ENCODE measurements at places on chromosomes 1 and 21. TPM values are rescaled to one million over a fixed set of nuclear protein-coding genes. Genes with fewer than 3 reads are reported as not detected.

KRTAP10-6 gene
- not detected for total RNA-seq

INAVA gene
- under 0.01 TPM for total RNA-seq

GJC2 gene
- total RNA-seq, result 1.2 TPM

HSD3B1 gene
- total RNA-seq, result not detected

OLIG2 gene
- total RNA-seq, result not detected

ASCL5 gene
- not detected for total RNA-seq

CR1L gene
- total RNA-seq, result not detected

HES3 gene
- not detected for total RNA-seq

LENEP gene
- 0.18 TPM for total RNA-seq

AMY1A gene
- not detected for total RNA-seq

AMPD1 gene
- total RNA-seq, result not detected

SYDE2 gene
- total RNA-seq, result 2.4 TPM

COL24A1 gene
- total RNA-seq, result 0.09 TPM

HENMT1 gene
- total RNA-seq, result 1.8 TPM

HPCA gene
- not detected for total RNA-seq

TGFBR3 gene
- total RNA-seq, result 7.3 TPM

GNPAT gene
- 54.3 TPM for total RNA-seq

PTPN22 gene
- total RNA-seq, result 3.7 TPM

KCNK1 gene
- 0.45 TPM for total RNA-seq

SH2D1B gene
- not detected for total RNA-seq

FOXO6 gene
- total RNA-seq, result 0.18 TPM

GBP7 gene
- not detected for total RNA-seq

GCSAML gene
- total RNA-seq, result not detected

AGMAT gene
- total RNA-seq, result 0.27 TPM

SYT14 gene
- total RNA-seq, result 0.09 TPM
